Sigmoid colon (tissue), 7 donors: ENCODE measurements at places on chromosomes 7 and 10. TPM values are rescaled to one million over a fixed set of nuclear protein-coding genes. Genes with fewer than 3 reads are reported as not detected.

The BTBD16 gene
- not detected for total RNA-seq

The EBF3 gene
- total RNA-seq: 4.3 TPM

The UPK3B gene
- total RNA-seq: 0.71 TPM

The STEAP4 gene
- 13.2 TPM for total RNA-seq

The ACSM6 gene
- 0.55 TPM for total RNA-seq

The PPP1R9A gene
- total RNA-seq: 44.9 TPM

The GRID2IP gene
- total RNA-seq: not detected

The UMAD1 gene
- 15.3 TPM for total RNA-seq

The FRAT1 gene
- 5.2 TPM for total RNA-seq

The AGFG2 gene
- 17.5 TPM for total RNA-seq

The OR2A5 gene
- total RNA-seq: not detected

The BLNK gene
- total RNA-seq: 1.4 TPM

The TRPV5 gene
- not detected for total RNA-seq

The ANXA8L1 gene
- total RNA-seq: not detected

The DIP2C gene
- total RNA-seq: 42.1 TPM

The CELF2 gene
- total RNA-seq: 59.6 TPM

The CACNB2 gene
- 76.7 TPM for total RNA-seq

The GLUD1 gene
- 135 TPM for total RNA-seq

The LMBR1 gene
- 48.6 TPM for total RNA-seq

The STEAP1 gene
- 15.2 TPM for total RNA-seq

The KLHL7 gene
- 42.5 TPM for total RNA-seq

The IKZF1 gene
- total RNA-seq: 8.7 TPM

The WDR37 gene
- 25.5 TPM for total RNA-seq

The TMEM176B gene
- total RNA-seq: 47.4 TPM

The PPA1 gene
- total RNA-seq: 51.2 TPM

The WDR86 gene
- 15.3 TPM for total RNA-seq

The GARIN1A gene
- total RNA-seq: 0.49 TPM

The ARHGAP21 gene
- total RNA-seq: 66.0 TPM

The PRSS2 gene
- not detected for total RNA-seq

The AASS gene
- total RNA-seq: 40.0 TPM

The UTF1 gene
- total RNA-seq: not detected

The FAM20C gene
- 51.3 TPM for total RNA-seq

The GPR37 gene
- total RNA-seq: 2.3 TPM

The TET1 gene
- 6.4 TPM for total RNA-seq

The SLC26A5 gene
- total RNA-seq: 0.54 TPM

The TAS2R4 gene
- total RNA-seq: 1.1 TPM

The ARMH3 gene
- total RNA-seq: 23.2 TPM

The PRPS1L1 gene
- total RNA-seq: not detected

The GPR26 gene
- total RNA-seq: not detected

The SSC4D gene
- not detected for total RNA-seq

The LIPN gene
- not detected for total RNA-seq

The HOXA10 gene
- total RNA-seq: 63.1 TPM

The PRSS37 gene
- not detected for total RNA-seq

The NPS gene
- total RNA-seq: not detected

The TMEM225B gene
- 1.8 TPM for total RNA-seq

The JAZF1 gene
- total RNA-seq: 59.6 TPM

The SNCG gene
- total RNA-seq: 25.5 TPM

The CLDN3 gene
- 1.1 TPM for total RNA-seq

The MUC12 gene
- 8.6 TPM for total RNA-seq

The SAP25 gene
- 0.71 TPM for total RNA-seq

The HMX3 gene
- total RNA-seq: 0.68 TPM

The CCDC172 gene
- total RNA-seq: not detected

The ADAM22 gene
- 1.7 TPM for total RNA-seq

The TRIM74 gene
- total RNA-seq: not detected

The SEPTIN7 gene
- 263 TPM for total RNA-seq

The SLC16A12 gene
- 2.9 TPM for total RNA-seq

The UBTD1 gene
- total RNA-seq: 7.9 TPM

The ETV1 gene
- 11.4 TPM for total RNA-seq
